HFF-Myc (cell line): ENCODE measurements at places on chromosomes 2 and 18.

DNA sequence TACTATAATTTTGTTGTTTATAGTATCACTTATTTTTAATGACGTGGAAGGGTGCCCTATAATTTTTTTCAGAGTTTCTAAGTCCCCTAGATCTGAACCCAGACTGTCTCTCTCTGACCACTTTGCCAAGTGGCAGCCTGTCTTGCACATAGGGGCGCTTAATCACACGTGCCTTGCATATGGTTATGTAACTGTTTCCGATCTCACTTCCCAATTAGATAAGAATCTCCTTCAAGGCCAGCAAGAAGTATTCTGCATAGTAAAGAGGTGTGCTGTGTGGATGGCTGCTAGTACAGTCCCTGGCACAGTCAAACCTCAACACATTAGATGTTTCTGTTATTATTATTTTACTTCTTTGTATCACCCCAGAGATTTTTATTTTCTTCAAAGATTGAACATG, 197.8 kb upstream of the SIX2 start:
- DNase-seq: no peak

GRCh38 chr2:163640542-163641193, 95.1 kb downstream of the FIGN start:
- no peak for DNase-seq

GRCh38 chr2:218383892-218384519, 1.9 kb downstream of the SLC11A1 start:
- no peak for DNase-seq

DNA sequence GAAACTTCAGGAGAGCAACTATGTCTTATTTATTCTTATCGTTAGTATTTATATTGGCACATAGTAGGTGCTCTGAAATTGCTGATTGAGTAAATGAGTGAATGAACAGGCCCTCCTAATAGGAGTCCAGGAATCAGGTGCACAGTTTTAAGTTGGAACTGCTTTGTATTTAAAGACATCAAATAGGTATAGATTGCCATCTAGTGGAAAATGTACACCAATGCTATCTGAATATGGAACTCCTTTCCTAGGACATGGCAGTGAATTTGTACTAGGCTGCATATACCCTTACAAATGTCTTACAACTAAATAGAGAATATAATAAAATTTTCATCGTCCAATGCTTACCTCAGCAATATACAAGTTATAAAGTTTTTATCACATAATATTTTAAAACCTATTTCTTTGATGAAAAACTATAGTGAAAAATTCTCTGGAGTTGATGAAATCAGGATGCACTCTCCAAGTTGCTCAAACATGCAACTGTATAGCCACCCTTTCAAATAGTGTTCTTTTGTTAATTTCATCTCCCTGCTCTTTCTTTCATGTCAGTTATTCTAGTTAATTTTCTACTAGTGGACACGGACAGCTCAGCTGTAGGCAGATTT, 318.9 kb upstream of the SYT4 start:
- no peak for DNase-seq

DNA sequence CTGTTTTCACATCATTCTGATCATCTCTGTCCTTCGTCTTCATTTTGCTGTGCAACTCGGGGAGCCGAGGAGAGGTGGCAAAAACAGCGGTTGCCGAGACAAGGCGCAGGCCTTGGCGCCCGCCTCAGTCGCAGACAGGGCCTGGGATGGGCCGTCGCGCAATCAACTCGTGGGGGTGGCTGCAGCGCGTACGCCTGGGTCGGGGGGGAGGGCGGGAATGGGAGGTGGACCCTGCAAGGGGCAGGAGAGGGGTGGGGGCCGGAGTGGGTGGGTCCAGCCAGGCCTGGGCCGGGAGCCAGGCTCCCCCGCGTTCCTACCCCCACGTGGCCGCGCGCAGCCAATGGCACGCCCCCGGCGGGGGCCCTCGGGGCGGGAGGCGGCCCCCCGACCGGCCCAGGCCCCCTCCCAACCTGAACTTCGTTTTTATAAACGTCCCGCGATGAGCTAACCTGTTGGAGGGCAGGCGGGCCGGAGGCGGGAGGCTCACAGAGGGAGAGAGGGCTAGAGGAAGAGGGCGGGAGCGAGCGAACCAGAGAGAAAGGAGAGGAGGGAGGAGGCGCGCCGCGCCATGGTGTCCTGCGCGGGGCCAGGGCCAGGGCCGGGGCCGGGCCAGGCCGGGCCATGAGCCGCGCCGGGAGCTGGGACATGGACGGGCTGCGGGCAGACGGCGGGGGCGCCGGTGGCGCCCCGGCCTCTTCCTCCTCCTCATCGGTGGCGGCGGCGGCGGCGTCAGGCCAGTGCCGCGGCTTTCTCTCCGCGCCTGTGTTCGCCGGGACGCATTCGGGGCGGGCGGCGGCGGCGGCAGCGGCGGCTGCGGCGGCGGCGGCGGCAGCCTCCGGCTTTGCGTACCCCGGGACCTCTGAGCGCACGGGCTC, at the start of gene HOXD13:
Gene HOXD13, plus strand, starts transcription at position 452 of the 875 bp plus-strand sequence. Its CDS starts 170 bp downstream, at position 622.
- DNase-seq: no peak
